Karpas-422 (cell line): ENCODE measurements at places on chromosomes 3 and 15. TPM values are rescaled to one million over a fixed set of nuclear protein-coding genes. Genes with fewer than 3 reads are reported as not detected.

DNA sequence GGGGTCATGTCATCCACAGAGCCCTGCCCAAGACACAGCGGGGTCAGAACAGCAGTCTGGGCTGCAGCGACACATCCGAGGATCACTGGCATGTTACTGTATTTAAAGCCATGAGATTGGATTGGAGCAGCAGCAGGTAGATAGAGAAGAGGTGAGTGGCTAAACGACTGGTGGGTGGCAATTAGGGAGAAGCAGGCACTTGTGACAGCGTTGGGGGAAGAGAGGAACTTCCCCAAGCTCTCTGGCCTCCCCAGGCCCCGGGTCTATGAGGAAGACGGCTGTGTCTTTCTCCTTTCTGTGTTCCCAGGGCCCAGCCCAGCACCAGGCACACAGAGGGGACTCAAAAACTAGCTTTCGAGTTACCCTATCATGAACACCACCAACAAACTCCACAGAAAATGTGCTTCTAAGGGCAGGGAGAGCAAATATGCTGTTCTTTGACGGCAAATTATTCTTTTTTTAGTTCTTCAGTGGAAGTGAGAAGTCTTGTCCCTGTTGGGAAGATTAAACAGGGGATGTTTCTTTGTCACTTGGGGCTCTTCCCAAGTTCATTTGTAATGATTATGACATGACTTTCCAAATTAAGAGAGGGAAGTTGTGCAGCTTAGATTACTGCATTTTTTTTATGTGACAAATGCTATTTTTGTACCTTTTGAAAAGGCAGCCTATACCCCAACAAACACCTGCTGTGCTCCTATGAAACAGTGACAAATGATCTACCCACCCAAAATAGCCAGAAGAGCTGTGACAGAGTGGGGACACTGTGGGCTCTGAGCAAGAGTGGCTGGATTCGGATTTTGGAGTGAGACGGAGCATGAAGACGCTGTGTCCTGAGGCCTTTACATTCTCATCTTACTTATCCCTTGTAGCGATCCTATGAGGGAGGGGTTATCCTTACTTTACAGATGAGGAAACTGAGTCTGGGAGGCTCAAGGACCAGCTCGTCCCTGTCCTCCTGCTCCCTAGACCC lies 7.2 kb upstream of the SYNM start:
- DNase-seq: no peak

The ZBTB47 gene
- total RNA-seq: 0.07 and 0.11 TPM in 2 replicates

The CCDC80 gene
- 0.11 TPM in 1 of 2 replicates, not detected in the other for total RNA-seq

The PLXNA1 gene
- 7.5 and 15.8 TPM in 2 replicates for total RNA-seq
